ENCODE measurements at places on chromosomes 16 and 17.

DNA sequence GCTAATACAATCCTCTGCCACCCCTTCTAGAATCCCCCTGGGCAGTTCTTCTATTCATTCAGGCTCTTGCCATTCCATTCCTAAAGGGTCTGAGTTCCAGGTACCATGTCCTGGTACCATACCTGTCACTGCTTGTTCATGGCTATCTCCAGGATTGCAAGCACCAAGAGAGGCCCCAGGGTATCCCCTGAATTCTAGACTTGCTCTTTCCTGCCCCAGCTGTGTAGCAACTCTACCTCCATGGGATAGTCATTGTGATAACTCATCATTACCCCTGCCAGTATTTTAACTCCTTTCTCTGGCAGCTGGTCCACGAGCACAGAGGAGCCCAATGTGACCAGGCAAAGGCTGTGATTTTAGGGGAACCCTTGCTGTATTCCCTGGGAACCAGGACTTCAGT is 143.7 kb upstream of the CDH5 start:
- DNase-seq, result no peak

GRCh38 chr17:1899403-1900000 is 69.7 kb downstream of the RPA1 start:
- no peak for DNase-seq

- DNase-seq, result no peak
These were observed 331.8 kb upstream of the XYLT1 start for GRCh38 chr16:17802571-17802970.

DNA sequence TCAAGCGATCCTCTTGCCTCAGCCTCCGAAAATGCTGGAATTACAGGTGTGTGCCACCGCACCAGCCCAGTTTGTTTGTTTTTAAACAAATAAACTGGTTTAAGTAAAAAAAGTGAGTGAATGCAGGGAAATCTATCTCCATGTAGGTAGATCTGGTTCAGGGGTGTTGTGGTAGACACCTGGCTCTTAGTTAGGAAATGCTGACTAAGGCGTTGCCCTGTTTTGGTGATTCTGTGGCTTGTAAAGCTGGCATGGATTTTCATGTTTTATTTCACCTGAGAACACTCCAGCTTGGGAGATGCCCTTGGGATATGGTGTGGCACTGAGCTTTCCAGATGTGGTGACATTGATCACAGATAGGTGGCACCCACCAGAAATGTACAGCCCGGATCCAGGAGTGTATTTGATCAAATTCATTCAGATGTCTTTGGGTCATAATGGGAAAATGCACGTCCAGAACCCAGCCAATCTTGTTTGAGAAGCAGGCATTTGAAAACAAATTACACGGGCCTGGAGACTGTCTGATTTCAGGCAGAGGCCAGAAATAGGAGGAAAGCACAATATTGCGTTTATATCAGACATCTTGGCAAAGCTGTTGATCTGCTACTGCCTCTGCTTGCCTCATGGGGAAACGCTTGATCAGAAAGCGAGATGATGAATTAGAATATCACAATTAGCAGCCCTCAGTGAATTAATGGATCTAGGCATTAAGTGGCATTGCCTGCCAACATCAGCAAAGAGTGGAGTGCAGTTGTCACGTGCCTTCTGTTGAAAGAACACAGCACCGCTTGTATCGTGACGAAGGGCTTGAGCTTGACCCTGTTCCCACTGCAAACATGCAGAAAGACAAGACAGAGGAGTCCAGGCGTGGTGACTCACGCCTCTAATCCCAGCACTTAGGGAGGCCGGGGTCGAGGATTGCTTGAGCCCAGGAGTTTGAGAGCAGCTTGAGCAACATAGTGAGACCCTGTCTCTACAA is 7.3 kb upstream of the IL34 start:
- no peak for DNase-seq

DNA sequence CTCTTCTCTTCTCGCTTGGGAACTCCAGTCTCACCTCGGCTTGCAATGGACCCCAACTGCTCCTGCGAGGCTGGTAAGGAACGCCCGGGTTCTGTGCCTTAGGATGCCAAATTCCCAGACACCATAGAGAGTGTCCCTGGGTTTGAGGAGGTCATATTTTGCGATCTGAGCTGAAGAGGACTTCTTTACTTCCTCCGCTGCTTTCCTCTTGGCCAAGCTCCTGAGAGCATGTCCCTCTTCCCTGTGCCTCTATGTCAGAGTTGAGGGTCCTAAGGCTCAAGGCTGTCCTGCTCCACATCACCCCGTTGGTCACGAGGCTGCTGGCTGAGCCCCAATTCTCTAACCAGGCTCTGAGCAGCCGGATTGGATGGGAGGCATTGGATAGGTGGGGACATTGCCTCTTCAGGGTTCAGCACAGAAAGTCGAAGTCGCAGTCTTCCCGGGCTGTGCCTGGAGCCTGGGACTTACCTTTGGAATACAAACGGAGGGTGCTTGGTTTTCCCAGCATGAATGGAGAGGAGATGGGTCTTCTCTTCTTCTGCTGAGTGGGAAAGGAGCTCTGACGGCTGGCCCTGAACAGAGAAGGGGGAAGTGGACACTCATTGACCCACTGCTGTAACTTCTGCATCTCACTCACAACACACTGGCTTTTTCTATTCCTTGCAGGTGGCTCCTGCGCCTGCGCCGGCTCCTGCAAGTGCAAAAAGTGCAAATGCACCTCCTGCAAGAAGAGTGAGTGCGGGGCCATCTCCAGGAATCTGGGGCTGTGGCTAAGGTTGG is 416 bp downstream of the MT1H start:
- no peak for DNase-seq

GRCh38 chr16:48575471-48576050 is 34.4 kb downstream of the N4BP1 start:
- DNase-seq, result no peak

DNA sequence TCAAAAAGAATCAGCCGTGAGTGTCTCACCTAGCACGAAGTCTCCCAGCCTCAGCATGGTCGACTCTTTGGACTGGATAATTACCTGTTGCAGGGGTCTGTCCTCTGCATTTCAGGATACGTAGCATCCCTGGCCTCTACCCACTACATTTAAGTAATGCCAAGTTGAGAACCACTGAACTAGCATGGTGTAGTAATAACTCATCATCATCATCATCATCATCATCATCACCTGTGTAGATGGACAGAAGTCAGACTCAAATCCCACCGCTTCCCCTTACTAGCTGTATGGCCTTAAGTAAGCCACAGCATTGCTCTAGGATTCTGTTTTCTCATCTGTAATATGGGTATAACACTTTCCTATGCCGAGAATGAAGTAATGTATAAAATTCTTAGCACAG is 373.1 kb upstream of the XYLT1 start:
- no peak for DNase-seq

GRCh38 chr17:214881-215331 is 33.5 kb upstream of the DOC2B start:
- no peak for DNase-seq

DNA sequence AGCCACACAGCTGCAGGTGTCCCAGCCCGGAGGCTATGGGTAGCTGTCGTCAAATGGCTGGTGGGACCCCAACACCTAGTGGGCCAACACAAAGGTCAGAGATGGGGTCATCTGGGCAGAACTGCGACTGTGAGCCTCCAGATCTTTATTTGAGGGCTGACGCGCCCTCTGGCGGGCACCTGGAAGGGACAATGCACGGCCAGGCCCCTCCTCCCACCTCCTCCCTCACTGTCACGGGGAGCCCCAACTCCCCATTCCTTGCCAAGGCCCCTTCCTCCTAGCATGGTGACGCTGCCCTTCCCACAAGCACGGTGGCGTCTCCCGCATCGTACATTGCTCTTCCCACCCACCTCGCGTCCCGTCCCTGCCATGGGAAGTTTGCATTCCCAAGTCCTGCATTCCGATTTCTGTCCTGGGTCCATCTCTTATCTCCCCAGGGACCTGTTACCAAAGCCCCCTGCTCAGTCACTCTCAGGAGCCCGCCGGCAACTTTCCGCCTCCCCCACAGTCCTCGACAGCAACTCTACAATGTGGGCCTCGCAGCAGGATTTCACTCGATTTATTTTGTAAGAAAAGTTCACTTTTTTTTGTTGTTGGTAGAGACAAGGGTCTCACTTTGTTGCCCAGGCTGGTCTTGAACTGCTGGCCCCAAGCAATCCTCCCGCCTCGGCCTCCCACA is 1.0 kb downstream of the TLE7 start:
- DNase-seq, result no peak

- no peak for DNase-seq
These were observed 213.2 kb downstream of the C16orf78 start for GRCh38 chr16:49586466-49587450.

DNA sequence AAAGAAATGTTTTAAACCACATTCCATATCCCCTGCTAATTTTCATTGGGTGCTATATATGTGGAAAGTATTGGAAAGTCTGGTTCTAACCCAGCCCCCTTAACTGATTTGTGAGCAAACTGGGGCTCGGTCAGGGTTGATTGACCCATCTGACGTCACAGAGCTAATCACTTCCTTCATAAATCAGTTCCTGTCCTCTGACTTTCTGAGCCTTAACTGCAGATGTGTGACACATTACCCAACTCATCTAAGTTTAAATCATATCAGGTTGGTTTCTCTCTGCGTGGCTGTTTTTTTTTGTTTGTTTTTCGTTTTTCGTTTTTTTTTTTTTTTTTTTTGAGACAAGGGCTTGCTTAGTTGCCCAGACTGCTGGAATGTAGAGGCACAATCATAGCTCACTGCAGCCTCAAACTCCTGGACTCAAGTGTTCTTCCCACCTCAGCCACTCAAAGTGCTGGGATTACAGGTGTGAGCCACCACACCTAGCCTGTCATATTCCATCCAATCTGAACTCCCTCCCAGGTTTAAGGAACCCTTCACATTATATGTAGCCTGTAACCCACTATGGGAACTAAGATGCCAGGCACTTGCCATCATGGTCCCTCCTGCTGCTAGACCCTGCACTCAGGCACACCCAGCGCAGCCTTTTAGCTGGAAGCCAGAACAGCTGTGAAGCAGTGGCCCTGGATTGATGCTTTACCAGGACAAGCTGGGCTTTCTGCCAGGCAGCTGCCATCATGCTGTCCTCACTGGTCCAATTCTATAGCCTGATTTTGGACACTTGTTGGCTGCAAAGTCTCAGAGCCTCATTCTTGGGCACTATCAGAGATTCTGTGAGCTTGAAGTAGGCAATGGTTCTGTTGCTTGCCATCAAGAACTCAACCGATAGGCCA is 6.9 kb upstream of the BPTF start:
- no peak for DNase-seq

- no peak for DNase-seq
These were observed 91.8 kb downstream of the SMG6 start for GRCh38 chr17:2211661-2212399.

- no peak for DNase-seq
These were observed 23.5 kb downstream of the TBX4 start for GRCh38 chr17:61475726-61476125.

GRCh38 chr17:75681289-75681688 is 14.2 kb downstream of the SAP30BP start:
- no peak for DNase-seq

DNA sequence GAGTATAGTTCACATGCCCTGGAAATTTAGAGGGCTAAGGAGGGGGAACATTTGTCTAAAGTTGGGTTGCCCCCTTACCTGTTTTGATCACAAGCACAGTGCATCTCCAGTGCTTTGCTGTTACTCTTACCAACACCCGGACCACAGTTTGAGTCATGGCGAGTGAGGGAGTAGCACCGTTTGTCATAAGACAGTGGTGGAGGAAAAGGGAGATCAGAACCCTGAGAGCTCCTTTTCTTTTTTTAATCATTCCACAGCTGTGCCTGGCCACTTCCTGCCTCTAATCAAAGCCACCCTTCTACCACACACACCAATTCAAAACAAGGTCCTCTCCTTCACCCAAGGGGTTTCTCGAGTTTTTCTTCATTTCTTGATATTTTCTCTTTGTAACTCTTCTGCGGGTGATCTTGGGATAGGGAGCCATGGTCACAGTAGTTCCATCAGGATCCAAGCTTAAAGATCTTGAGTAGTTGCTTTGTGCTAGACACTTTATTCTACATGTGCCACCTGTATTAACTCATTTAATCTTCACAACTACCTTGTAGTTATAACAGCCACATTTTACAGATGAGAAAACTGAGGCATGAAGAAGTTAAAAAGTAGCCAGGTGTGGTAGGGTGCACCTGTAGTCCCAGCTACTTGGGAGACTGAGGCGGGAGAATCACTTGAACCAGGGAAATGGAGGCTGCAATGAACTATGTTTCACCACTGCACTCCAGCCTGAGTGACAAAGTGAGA is 5.0 kb upstream of the MYL4 start:
- DNase-seq, result no peak

- DNase-seq, result no peak
These were observed 29.1 kb upstream of the HAPSTR1 start for GRCh38 chr16:9062301-9062700.

DNA sequence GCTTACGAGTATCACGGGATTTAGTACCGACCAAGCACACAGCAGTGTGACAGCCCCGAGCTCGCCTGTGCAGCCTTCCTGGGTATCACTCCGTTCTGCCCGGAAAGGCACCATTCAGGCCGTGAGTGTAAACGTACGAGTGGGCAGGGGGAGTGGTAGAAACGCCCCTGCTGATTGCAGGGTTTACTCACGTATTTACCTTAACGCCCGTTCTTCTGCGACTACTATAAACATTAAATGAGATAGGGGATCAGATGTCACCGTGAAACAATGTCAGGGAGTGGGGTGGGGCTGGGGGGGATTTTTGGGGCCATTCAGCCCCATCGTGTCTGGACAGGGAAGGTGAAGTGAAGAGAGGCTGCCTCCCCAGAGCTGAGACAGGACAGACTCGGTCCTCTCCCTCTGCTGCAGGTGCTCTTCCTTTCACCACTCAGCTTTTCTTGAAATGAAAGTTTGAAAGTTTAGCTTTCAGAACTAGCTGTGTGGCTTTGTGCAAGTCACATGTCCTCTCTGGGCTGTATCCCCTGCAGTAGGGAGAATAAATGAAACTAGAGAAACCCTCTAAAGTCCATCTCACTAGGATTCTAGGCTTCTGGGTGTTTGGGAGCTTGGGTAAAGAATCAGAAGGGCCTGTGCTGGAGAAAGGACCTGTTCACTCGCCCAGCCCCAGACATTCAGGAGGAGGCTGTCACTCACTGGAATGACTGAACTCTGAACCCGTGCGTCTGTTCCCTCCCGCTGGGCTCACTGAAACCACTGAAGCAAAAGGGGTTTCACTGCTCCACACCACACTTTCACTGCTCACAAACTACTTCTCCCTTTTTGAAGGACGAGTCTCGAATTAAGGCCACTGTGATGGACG is 66.7 kb downstream of the RPA1 start:
- no peak for DNase-seq

DNA sequence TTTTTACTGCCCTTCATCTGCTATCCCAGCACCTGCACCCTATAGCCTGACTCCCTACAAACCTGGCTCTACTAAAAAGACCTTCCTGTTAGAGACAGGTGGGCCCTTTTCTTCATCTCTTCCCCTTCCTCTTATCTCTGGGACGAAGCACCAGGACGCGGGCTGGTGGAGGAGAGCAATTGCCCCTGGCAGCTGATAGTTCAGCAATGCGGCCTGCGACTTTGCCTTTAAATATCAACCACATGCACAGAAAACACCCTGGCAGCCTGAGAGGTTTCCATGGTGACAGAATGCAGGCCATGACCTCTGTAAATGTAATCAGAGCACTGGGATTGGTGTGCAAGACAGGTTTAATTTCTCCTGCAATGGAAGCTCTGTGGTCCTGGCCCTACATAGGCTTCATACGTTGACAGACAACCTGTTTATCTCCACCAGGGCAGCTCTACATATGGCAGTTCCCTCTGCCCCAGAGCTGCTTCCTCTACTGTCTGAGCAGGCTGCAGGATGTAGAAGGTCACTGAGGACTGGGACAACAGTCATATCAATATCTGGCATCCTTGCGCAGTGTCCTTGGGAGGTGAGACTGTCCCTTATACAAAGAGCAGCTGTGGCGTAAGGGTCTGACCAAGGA is 10.0 kb upstream of the SKAP1 start:
- DNase-seq, result no peak

GRCh38 chr16:27230562-27231001 is 27.3 kb downstream of the KDM8 start:
- DNase-seq, result no peak

Data from DMS153 (cell line).